Hematopoietic multipotent progenitor cell treated with erythropoietin and hydrocortisone succinate and interleukin-3 and kit ligand, for 4 days (in vitro differentiated cells): ENCODE measurements at places on chromosomes 6 and 20.

DNA sequence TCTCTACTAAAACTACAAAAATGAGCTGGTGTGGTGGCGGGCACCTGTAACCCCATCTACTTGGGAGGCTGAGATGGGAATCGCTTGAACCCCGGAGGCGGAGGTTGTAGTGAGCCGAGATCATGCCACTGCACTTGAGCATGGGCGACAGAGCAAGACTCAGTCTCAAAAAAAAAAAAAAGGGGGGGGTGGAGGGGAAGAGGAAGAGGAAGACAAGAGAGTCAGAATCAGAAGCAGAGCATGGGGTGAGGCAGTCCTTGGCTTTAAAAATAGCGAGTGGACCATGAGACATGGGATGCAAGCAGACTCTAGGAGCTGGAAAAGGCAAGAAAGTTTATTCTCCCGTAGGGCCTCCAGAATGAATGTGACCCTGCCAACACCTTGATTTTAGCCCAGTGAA is 3.9 kb upstream of the SLC9A8 start:
- no peak for DNase-seq

GRCh38 chr6:119517428-119517827 is 167.9 kb upstream of the MAN1A1 start:
- no peak for DNase-seq

DNA sequence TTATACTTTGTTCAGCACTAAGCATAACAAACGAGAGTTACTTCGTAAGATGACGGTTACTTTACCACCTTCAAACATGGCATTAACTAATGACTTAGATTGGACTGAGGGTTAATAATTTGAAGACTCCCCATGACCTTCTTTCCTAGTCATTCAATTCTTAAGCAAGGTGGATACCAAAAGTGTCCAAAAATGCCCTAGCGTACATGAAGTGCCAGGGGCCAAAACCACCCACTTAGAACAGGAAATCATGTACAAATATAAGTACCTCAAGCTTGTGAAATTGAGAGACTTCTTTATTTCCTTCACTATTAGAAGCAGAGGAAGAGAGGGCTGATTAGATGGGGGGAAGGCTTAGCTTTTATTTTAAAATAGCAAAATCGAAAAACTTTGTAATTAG is 166.4 kb downstream of the ATXN1 start:
- DNase-seq: peak; percentile 42

DNA sequence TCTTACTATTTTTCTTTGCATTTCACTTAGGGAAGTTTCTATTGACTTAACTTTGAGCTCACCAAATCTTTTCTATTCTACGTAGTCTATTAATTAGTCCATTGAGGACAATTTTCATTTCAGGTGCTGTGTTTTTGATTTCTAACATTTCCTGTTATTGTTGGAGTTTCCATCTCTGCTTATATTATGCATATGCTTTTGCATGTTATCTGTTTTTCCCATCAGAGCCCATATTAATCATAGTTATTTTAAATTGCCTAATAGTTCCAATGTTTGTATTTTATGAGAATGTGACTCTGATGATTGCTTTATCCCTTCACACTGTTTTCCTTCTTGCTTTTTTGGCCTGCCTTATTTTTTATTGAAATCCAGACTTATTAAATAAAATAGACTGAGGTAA is 414.5 kb upstream of the OPRM1 start:
- no peak for DNase-seq

DNA sequence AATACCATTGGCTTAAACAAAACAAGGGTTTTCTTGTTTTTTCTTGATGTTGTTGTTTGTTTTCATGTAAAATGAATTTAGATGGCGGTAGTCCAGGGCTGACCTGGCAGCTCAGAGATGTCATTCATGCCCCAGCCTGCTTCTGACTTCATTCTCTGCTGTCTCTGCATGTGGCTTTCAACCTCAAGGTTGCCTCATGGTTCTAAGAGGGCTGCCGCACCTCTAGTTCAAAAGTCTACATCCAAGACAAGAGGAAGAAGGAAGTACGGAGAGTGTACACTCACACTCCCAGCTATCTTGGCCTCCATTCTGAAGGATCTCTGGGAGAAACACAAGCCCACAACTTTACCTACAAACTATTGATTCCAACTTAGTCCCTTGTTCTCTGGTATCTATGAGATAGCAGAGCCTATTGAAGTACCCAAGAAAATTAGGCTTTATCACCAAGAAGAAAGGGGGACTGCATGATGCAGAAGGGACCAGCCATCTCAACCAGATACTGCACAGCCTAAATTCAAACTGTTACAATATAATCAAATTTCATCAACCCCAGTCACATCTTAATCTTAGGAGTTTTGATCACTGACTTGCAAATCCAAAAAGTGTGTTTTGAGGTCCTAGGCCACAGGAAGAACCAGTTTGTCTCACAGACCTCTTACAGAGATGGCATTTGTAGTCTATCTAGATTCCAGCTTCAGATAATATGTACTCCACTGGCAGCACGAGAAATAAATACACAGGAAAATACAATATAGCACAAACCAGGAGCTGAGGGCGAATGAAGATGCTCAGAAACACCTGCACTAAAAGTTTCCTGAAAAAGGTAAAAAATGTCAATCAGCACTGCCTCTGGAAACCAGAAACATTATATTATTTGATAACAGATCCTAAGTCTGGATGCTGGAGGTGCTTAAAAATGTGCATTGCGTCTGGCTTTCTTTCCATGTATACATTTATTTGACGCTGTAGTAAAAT is 866 bp upstream of the BTN3A3 start:
- DNase-seq: peak; percentile 17

DNA sequence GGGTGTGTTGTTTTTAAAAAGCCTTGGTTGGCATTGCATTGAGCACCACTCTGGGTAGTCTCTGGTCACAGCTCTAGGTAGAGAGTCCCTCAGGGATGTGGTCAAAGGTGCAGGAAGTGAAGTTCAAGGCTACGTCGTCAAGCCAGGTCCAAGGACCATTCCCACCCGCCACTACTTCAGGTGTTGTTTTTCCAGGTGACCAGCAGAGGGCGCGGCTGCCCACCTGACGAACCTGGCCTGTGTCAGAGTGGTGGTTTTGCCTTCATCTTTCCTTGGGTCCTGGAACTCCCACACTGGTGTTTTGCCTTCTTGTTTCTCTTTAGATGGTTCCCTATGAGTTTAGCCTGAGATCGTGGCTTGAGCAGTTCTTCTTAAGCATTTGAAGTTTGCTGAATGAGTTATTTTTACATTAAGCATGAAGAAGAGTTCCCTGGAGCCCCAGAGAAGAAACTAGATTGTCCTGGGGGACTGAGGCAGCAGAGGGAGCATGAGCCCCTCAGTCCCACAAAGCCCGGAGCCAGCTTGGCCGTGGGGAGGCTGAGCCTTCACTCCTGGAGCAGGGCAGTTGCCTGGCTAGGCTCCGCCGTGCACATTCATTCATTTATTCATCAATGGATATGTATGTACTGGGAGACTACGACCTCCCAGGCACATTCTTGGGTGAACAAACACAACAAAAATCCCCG is 5.6 kb upstream of the PHACTR3 start:
- DNase-seq: peak; percentile 51

DNA sequence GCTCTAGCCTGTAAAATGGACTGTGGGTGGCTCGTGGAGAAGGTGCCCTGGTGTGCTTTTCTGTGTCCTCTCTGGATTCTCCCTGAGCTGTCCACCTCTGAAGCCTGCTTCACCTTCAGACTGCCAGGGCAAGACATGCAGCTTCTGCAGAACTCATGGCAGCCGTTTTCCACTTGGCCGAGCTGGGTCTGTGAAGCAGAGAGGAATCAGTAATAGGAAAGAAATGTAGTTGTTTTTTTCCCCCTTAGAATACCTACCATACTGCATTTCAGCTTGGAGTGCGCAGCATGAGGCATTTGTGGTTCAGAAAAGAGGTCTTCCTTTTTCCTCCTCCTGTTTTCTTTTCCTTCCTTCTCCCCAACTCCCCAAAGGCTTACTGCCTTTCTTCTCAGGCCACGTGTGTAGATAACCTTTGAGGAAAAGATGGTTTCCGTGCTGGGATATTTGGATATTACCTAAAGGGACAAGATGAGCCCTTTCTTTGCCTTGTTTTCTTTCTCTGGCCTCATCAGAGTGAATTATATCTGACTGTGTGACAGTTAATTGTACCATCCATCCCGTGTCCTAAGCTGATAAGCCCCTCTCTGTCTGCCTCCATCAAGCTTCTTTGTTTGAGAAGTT is 39.4 kb downstream of the RREB1 start:
- DNase-seq: peak; percentile 65

GRCh38 chr6:87832025-87832825 is 130.2 kb upstream of the AKIRIN2 start:
- DNase-seq: peak; percentile 75

DNA sequence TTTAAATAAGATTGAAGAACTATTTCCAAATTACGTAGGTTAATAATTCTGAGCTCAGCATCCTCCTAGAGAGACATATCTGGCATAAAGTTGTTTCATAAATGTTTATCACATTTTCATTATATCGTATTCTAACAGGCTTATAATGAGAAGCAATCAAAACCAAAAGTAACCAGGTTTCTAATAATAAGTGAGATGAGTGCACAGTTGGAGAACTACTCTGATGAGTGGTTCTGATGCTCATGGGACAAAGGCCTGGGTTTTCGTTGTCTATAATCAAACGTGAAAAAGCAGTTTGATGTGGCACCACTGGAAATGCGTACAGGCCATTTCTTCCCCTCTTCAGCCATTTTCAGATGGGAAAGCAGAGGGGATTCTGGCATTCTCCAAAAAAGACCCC is 4.7 kb upstream of the SERPINB6 start:
- DNase-seq: no peak

DNA sequence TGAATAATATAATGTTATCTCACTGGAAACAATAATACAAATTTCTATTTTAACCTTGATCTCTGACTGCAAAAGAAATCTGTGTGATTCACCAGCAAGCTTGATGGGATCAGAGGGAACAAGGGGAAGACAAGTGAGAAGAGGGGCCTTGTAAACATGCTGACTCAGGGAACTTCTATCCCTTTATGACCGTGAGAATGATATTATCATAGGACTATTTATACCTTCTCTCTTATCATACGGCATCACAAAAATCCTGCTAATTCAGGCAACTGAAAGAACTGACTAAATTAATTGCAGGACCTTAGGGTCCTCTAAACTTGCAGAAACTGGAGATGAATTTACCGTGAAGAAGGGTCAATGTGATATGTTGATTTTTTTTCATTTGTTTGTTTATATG is 173.3 kb downstream of the PTPRK start:
- DNase-seq: no peak

- DNase-seq: no peak
Observed at GRCh38 chr6:28333047-28333446, 2.9 kb downstream of the ZSCAN31 start.

DNA sequence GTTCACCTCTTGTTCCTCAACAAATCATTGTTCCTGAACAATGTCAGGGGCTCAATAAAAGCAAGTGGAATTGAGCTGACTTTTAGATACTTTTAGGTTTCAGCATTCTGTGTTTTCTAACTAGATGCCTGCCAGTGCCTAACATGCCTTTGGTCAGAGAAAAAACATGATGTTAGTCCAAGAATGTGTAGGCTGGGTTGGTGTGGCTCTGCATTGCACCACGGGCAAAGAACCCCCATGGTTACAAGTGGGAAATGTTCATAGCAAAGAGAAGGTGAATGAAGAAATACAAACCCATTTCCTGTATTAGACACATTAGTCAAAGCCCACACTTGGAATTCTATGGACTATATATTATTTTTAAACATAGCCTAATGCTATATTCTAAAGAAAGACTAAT is 193.3 kb downstream of the TMEM200A start:
- no peak for DNase-seq

GRCh38 chr6:21450149-21450548 is 143.4 kb upstream of the SOX4 start:
- DNase-seq: no peak
